ENCODE measurements at places on chromosomes 4 and X. TPM values are rescaled to one million over a fixed set of nuclear protein-coding genes. Genes with fewer than 3 reads are reported as not detected.

The GATA1 gene
- not detected for total RNA-seq

The TENM3 gene
- total RNA-seq = 18.2 TPM

The HPSE gene
- total RNA-seq = 0.48 TPM

The NKX3-2 gene
- 0.96 TPM for total RNA-seq

The PRSS12 gene
- 0.12 TPM for total RNA-seq

The GSX2 gene
- not detected for total RNA-seq

Measured in RPMI7951 (cell line).